ENCODE measurements at places on chromosomes 5 and 9.
A peak's percentile ranks its signal among the peaks of the same experiment; 100 is the strongest.

GRCh38 chr9:112570671-112571167 lies 84.1 kb downstream of the KIAA1958 start:
- H3K36me3 ChIP-seq, result no peaks in the 10 kb centered on the region
- DNase-seq, result no peak
- no peak overlapping the region for H3K4me3 ChIP-seq

GRCh38 chr5:15763754-15764153 lies 263.8 kb downstream of the FBXL7 start:
- H3K4me1 ChIP-seq, result no peaks in the 10 kb centered on the region
- no peaks in the 10 kb centered on the region for H3K36me3 ChIP-seq
- no peak overlapping the region for H3K27ac ChIP-seq
- no peak overlapping the region for H3K4me3 ChIP-seq
- no peak for DNase-seq

GRCh38 chr5:159263569-159263905 lies 447 bp downstream of the UBLCP1 start:
- peaks cover 3% of the 10 kb centered on the region for H3K27me3 ChIP-seq
- peaks cover 12% of the 10 kb centered on the region for H3K4me1 ChIP-seq
- no peak for DNase-seq
- peaks cover 5% of the 10 kb centered on the region for H3K36me3 ChIP-seq
- H3K4me3 ChIP-seq, result peak overlapping the region; percentile 91
- peak overlapping the region; percentile 90 for H3K27ac ChIP-seq

DNA sequence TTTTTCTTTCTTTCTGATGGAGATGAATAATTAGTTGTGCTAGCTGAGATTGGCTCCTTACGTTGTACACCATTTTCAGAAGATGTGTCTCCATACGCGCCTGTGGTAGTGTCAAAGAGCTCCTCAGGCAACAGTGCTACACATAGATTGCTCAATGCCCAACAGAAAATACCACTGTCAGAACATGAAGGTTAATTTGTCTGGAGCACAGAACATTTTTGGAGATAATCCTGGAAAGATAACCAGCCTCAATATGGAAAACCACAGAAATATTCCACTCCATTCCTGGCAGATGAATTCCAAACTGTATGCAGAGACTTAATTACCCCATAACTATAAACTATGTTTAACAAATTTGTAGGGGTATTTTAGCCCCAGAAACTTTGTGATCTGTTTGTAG lies 233.6 kb downstream of the MARCHF11 start:
- DNase-seq, result no peak
- no peaks in the 10 kb centered on the region for H3K4me1 ChIP-seq
- H3K27me3 ChIP-seq, result no peaks in the 10 kb centered on the region
- no peak overlapping the region for H3K27ac ChIP-seq

- H3K27me3 ChIP-seq, result no peaks in the 10 kb centered on the region
- no peak overlapping the region for H3K4me3 ChIP-seq
- DNase-seq, result no peak
- H3K4me1 ChIP-seq, result no peaks in the 10 kb centered on the region
Observed at GRCh38 chr5:83559118-83559785, 87.7 kb downstream of the VCAN start.

DNA sequence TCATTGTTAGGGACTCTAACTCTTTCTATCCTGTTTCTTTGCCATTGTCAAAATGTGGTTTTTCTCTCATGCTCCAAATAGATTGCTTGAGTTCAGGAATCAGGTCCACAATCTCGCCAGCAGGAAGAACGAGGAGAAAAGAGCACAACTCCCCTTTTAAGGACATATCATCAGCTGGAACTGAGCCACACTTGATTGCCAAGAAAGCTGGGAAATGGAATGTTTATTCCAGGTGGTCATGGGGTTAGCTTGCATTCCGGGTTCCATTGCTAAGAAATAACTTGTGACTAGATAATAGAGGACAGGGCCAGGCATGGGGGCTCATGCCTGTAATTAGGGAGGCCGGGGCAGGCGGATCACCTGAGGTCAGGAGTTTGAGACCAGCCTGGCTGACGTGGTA lies 32.4 kb upstream of the C9orf57 start:
- no peak overlapping the region for H3K4me3 ChIP-seq
- no peak for DNase-seq
- no peaks in the 10 kb centered on the region for H3K4me1 ChIP-seq
- H3K27ac ChIP-seq, result no peak overlapping the region
- no peaks in the 10 kb centered on the region for H3K36me3 ChIP-seq
- H3K27me3 ChIP-seq, result no peaks in the 10 kb centered on the region

GRCh38 chr5:74017786-74018211 lies 391.8 kb downstream of the ARHGEF28 start:
- H3K36me3 ChIP-seq, result no peaks in the 10 kb centered on the region
- no peak overlapping the region for H3K27ac ChIP-seq
- no peaks in the 10 kb centered on the region for H3K27me3 ChIP-seq
- no peak overlapping the region for H3K4me3 ChIP-seq

DNA sequence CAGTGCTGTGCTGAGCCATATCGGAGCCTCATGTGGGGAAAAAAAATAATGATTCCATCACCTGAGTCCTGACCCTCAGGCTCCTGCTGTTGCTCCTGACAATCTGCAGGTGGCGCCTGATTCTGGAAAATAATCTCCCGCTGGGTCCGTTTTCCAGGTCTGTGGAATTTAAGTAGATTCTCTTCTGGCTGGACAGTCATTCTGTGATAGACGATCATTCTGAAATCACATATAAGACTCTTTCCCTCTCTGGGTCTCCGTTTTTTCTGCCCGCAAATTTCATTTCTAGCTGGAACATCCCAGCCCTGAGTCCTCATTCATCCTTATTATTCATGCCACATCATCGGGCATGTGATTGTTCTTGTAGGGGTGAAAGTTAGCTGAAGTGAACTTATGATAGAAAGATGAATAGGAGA lies 22.1 kb upstream of the STXBP1 start:
- no peaks in the 10 kb centered on the region for H3K36me3 ChIP-seq
- no peak for DNase-seq
- no peak overlapping the region for H3K27ac ChIP-seq
- H3K4me3 ChIP-seq, result no peak overlapping the region
- H3K27me3 ChIP-seq, result no peaks in the 10 kb centered on the region

DNA sequence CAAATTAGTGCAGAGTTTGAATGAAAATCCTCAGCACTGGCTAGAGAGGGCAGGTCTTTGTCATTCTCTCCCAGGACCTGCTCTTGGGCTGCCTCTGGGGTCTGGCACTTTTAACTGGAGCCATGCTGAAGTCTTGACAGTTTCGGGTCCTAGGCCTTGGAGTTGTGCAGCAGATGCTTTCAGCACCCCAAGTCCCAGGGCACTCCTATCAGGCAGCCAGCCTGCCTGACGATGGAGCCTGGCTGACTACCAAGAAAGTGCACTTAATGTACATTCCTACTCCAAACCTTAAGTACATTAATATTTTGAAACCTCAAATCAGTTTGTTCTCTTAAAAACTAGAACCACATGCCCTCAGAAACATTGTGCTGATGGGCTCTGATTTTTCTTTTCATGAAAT lies 69.3 kb upstream of the CXCL14 start:
- no peaks in the 10 kb centered on the region for H3K27me3 ChIP-seq
- H3K27ac ChIP-seq, result no peak overlapping the region
- no peaks in the 10 kb centered on the region for H3K36me3 ChIP-seq
- H3K4me3 ChIP-seq, result no peak overlapping the region
- DNase-seq, result no peak

- no peak overlapping the region for H3K27ac ChIP-seq
- no peak overlapping the region for H3K4me3 ChIP-seq
- H3K4me1 ChIP-seq, result peaks cover 2% of the 10 kb centered on the region
- peaks cover 28% of the 10 kb centered on the region for H3K27me3 ChIP-seq
Observed at GRCh38 chr5:72101828-72102227, 5.4 kb upstream of the MAP1B start.

DNA sequence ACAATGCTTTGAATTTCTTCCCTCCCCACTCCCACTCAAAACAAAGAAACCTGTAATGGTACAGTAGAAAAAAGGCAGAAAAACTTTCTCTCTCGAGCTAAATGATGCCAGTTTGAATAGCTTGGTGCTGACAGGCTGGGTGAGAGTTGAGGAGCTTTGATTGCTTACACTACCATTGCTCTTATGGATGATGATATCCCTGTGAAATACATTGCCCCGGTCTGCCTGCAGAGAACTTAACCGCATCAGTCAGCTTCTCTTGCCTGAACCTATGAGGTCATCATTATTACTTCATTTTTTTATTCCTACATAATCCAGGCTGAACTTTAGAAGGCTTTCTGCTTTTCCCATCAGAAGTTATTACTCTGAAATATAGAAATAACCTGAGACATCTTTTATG lies 69.3 kb downstream of the ISL1 start:
- no peaks in the 10 kb centered on the region for H3K4me1 ChIP-seq
- H3K4me3 ChIP-seq, result no peak overlapping the region
- DNase-seq, result no peak
- H3K36me3 ChIP-seq, result no peaks in the 10 kb centered on the region
- H3K27ac ChIP-seq, result no peak overlapping the region
- no peaks in the 10 kb centered on the region for H3K27me3 ChIP-seq

GRCh38 chr5:79191457-79191856 lies 44.5 kb upstream of the JMY start:
- H3K36me3 ChIP-seq, result no peaks in the 10 kb centered on the region
- H3K27me3 ChIP-seq, result no peaks in the 10 kb centered on the region
- DNase-seq, result no peak
- H3K27ac ChIP-seq, result no peak overlapping the region

DNA sequence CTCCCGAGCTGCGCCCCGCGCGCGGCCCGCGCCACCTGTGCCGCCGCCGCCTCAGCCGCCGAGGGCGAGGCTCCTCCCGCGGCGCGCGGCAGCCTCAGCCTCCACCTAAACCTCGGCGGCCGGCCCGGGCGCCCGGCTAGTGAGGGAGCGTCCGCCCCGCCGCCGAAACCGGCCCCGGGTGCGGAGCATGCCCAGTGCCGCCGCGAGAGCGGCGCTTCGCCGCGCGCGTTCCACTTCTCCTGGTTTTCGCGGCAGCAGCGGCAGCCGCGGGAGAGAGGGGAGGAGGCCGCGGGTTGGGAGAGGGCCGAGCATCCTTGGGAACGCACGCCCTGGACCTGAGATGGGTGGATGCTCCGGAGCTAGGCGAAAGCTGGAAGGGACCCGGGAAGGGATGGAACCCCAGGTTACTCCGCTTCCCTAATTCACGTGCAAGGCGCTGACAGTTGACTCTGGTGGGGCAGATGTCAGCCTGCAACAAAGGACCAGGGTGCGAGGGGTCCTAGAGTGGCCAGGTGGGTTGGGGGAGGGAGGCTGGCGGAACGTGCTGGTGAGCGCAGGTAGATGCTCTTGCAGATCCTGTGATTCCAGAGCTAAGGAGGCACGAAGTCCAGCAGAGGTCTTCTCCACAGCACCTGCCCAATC lies at the start of gene CTNND2:
Gene CTNND2 (minus strand): TSS at position 182 of the 642 bp plus-strand sequence. CDS start 593 bp downstream, outside the sequence.
- peak within 1 kb of the TSS; percentile 3 for H3K4me3 ChIP-seq
- H3K4me1 ChIP-seq, result peaks cover 6% of the 10 kb centered on the region
- no peak for DNase-seq
- H3K36me3 ChIP-seq, result no peaks in the 10 kb centered on the region
- H3K27me3 ChIP-seq, result peaks cover 9% of the 10 kb centered on the region

DNA sequence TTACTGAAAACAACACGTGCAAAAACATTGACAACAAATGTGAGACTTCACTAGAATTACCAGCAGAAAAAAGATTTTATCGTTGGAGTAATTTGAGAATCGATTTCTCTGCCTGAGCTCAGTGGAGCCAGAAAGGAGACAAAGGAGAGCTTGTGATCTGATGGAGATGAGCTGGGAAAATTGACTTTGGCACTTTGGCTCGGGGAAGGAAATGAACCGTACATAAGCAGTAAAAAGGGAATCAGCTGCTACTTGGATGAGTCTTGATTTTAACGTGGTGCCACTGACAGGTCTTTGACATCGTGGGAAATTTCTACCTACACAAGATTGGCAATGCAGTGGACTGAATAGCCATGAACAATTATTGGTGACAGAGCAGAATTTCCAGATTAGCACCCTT lies 244.7 kb upstream of the RPS23 start:
- H3K27ac ChIP-seq, result no peak overlapping the region
- H3K4me3 ChIP-seq, result no peak overlapping the region
- H3K36me3 ChIP-seq, result no peaks in the 10 kb centered on the region
- no peaks in the 10 kb centered on the region for H3K4me1 ChIP-seq
- no peaks in the 10 kb centered on the region for H3K27me3 ChIP-seq

DNA sequence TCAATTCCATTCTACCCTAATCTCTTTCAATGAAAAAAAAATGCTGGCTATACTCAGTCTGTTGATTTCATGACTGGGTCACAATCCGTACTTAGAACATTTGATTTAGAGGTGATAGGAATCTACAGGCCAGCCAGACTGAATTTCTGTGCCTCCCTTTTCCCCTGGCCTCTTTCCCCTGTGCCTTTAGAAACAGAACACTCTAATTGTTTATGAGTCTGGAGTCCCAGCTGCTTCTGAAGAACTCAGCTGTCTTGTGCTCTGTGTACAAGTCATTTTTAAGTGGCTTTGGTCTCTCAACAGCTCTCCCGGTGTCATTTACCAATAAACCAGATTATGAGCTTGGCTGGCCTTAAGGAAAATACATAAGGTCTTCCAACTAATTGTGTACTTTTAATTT lies 94.1 kb upstream of the ITGA2 start:
- H3K36me3 ChIP-seq, result no peaks in the 10 kb centered on the region
- H3K27ac ChIP-seq, result peak overlapping the region; percentile 53
- no peak for DNase-seq
- H3K4me3 ChIP-seq, result no peak overlapping the region
- H3K27me3 ChIP-seq, result no peaks in the 10 kb centered on the region

DNA sequence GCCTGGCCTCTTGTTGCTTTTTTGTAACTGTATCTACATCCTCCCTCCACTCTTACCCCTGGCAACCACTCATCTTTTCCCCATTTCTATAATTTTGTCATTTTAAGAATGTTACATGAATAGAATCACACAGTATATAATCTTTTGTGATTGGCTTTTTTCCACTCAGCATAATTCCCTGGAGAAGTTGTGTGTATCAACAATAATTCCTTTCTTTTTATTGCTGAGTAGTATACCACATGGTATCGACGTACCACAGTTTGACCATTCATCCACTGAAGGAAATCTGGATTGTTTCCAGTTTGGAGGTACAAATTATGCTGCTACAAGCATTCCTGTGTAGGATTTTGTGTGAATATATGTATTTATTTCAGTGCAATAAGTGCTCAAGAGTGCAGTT lies 21.7 kb upstream of the ENTREP1 start:
- DNase-seq, result no peak
- no peak overlapping the region for H3K4me3 ChIP-seq
- H3K27ac ChIP-seq, result no peak overlapping the region
- H3K4me1 ChIP-seq, result peaks cover 5% of the 10 kb centered on the region

- H3K4me3 ChIP-seq, result no peak overlapping the region
- no peak for DNase-seq
- H3K36me3 ChIP-seq, result no peaks in the 10 kb centered on the region
- no peaks in the 10 kb centered on the region for H3K4me1 ChIP-seq
- no peak overlapping the region for H3K27ac ChIP-seq
Observed at GRCh38 chr5:165622864-165623536, 2117.6 kb downstream of the MAT2B start.

DNA sequence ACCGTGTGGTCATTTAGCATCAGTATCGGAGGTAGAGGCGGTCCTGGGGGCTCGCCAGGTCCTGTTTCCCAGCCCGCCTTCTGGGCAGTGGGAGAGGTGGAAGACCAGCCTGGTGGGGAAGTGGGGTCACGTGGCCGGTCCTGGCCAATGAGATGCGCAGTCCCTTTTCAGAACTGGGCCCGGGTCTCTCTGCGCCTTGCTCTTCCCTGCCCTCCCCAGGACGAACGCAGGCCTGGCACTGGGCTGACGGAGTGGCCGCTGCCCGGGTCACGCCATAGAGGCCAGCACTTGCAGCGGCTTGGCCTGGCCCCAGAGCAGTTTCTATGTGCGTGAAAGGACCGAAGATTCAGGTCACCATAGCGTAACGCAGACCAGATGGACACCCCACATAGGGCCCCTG lies 97.6 kb downstream of the OLFM1 start:
- H3K27me3 ChIP-seq, result no peaks in the 10 kb centered on the region
- no peak overlapping the region for H3K4me3 ChIP-seq
- peaks cover 19% of the 10 kb centered on the region for H3K4me1 ChIP-seq
- H3K36me3 ChIP-seq, result no peaks in the 10 kb centered on the region
- H3K27ac ChIP-seq, result no peak overlapping the region

Measured in esophagus squamous epithelium (tissue), 5 donors.